ENCODE measurements at places on chromosomes 5 and 9. TPM values are rescaled to one million over a fixed set of nuclear protein-coding genes. Genes with fewer than 3 reads are reported as not detected.

COL15A1 gene
- not detected for total RNA-seq

TAF7 gene
- 55.0 TPM for total RNA-seq

TXNDC8 gene
- total RNA-seq = not detected

PRRC1 gene
- 72.7 TPM for total RNA-seq

C7 gene
- 0.29 TPM for total RNA-seq

PCDHB14 gene
- 0.55 TPM for total RNA-seq

NMUR2 gene
- not detected for total RNA-seq

NDUFAF2 gene
- 42.4 TPM for total RNA-seq

EPB41L4B gene
- total RNA-seq = 0.15 TPM

FAXDC2 gene
- 8.3 TPM for total RNA-seq

TRMO gene
- total RNA-seq = 10.9 TPM

SPZ1 gene
- not detected for total RNA-seq

OR1Q1 gene
- not detected for total RNA-seq

PHYHD1 gene
- total RNA-seq = 0.30 TPM

All from endothelial cell of umbilical vein (primary cell).